WTC11 (cell line): ENCODE measurements at places on chromosomes 16 and 17. TPM values are rescaled to one million over a fixed set of nuclear protein-coding genes. Genes with fewer than 3 reads are reported as not detected.

Gene RECQL5
- 48.9 to 53.1 TPM (median 51.0 TPM) in 3 replicates for total RNA-seq

Gene NHLRC4
- total RNA-seq: 0.76 to 0.92 TPM (median 0.87 TPM) in 3 replicates

Gene SOX15
- total RNA-seq: 15.2 to 19.9 TPM (median 17.5 TPM) in 3 replicates

Gene CAMKK1
- 8.0 to 9.6 TPM (median 8.7 TPM) in 3 replicates for total RNA-seq

Gene EXOC3L1
- 4.0 to 4.9 TPM (median 4.8 TPM) in 3 replicates for total RNA-seq

Gene CA4
- total RNA-seq: 5.4 to 6.7 TPM (median 6.2 TPM) in 3 replicates

Gene ZNF594
- 9.5 to 11.6 TPM (median 10.1 TPM) in 3 replicates for total RNA-seq

Gene NUDT7
- total RNA-seq: 7.5 to 11.3 TPM (median 10.7 TPM) in 3 replicates

Gene BORCS6
- total RNA-seq: 5.0 to 5.6 TPM (median 5.1 TPM) in 3 replicates

DNA sequence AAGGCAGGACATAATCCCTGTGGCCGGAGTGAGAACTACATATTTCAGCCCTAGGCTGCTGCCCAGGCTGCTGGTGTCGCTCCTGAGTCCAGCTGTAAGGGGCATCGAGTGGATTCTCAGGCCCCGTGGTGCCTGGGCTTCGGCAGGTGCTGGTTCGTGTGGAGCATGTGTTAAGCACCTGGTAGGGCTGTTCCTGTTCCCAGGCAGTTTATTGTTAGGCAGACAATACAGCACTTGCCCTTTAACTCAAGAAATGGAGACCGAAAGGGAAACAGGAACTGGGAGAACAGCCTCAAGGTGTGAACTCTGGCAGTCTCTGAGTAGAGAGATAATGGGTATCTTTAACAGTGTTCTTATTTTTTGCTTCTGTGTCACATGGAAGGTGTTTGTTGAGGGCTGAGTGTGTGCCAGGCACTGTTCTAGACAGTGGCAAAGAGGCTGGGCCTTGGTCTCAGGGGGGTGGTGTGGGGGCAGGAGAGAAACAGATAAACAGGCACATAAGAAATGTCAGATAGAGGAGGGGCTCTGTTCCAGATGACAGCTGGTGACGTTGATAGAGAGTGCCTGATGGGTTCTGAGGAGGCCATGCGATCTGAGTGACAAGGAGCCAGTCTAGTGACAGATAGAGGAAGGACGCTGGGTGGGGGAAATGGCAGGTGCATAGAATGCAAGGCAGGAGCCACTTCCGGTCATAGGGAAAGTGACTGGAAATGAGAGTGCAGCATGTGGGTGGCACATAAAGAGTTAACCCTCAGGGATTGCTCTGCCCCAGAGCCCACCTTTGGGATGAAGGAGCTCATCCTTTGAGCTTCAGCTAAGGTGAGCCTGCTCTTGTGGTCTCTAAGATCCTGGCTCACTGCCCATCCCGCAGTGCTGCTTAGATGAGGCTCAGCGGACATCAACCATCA is 33.8 kb downstream of the EPN2 start:
- H3K4me3 ChIP-seq: no peak overlapping the region
- peaks cover 35% of the 10 kb centered on the region for H3K4me1 ChIP-seq

- H3K4me3 ChIP-seq: no peak overlapping the region
- no peak for DNase-seq
- peaks cover 4% of the 10 kb centered on the region; the same call in 1 of the 2 replicates for H3K36me3 ChIP-seq
- no peaks in the 10 kb centered on the region for H3K4me1 ChIP-seq
- peaks cover 5% of the 10 kb centered on the region for H3K27me3 ChIP-seq
- no peak overlapping the region for H3K27ac ChIP-seq
Measured at GRCh38 chr16:1060416-1061340, 11.9 kb upstream of the SSTR5 start.

- H3K27me3 ChIP-seq: no peaks in the 10 kb centered on the region
Measured at GRCh38 chr16:81061871-81062608, 15.0 kb downstream of the C16orf46 start.

DNA sequence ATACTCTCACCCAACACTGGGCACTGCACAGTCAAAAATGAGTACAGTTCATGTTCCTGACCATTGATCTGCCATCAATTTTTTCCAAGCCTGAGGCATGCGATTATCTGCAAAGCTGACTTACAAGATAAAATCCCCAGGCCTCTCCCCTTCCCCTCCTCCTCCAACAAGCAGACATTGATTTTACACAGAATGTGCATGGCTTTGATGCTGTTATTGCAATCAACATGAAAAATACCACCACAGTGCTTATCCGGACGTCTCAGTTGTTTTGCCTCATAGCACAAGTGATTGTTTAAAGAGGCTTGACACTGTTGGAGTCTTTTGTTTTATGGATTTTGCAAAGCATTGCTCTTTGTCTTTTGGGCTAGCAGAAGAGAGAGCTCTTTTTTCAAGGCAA is 163.8 kb downstream of the TOX3 start:
- peaks cover 16% of the 10 kb centered on the region for H3K4me1 ChIP-seq
- H3K4me3 ChIP-seq: no peak overlapping the region
- H3K27ac ChIP-seq: no peak overlapping the region
- no peak for DNase-seq

DNA sequence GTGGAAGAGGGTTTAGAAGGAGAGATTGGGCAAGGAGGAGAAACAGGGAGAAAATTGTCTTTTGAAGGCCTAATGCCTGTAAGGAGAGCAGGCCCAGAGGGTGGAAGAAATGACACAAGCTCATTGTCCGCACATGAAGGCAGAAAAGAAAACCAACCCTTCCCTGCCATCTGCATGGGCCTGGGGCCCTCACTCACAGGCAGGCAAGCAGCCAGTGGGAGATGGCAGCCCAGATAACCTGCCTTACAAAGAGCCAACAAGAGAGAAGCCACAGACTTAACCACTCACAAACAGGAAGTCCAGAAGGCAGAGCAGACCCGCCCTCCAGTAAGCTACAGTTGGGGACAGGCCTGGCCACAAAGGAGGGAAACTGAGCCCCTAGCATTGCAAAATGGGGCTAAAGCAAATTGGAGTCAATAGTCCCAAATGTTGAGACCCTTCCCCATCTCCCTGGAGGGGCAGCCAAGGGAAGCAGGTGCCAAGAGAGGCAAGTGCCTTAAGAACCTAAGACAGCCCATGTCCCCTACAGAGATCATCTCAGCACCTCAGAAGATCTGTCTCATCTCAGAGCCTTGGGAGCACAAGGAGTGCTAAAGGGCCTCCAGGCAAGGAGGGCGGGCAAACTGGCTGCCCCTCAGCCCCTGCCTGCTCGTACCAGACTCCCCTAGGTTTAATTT is 7.3 kb upstream of the TSPOAP1 start:
- H3K4me3 ChIP-seq: no peak overlapping the region
- H3K36me3 ChIP-seq: no peaks in the 10 kb centered on the region
- no peak for DNase-seq
- peaks cover 59% of the 10 kb centered on the region for H3K4me1 ChIP-seq

- H3K27ac ChIP-seq: peak overlapping the region; percentile 93
- no peaks in the 10 kb centered on the region for H3K27me3 ChIP-seq
- H3K4me3 ChIP-seq: peak overlapping the region; percentile 36
- peaks cover 83% of the 10 kb centered on the region for H3K4me1 ChIP-seq
- peaks cover 9% of the 10 kb centered on the region; the same call in 1 of the 2 replicates for H3K36me3 ChIP-seq
- no peak for DNase-seq
Measured at GRCh38 chr16:56282451-56282850, 91.2 kb downstream of the GNAO1 start.

GRCh38 chr17:72461757-72462156 is 340.9 kb downstream of the SOX9 start:
- H3K27ac ChIP-seq: no peak overlapping the region
- H3K27me3 ChIP-seq: no peaks in the 10 kb centered on the region; the same call in 1 of the 2 replicates
- DNase-seq: no peak
- peaks cover 15% of the 10 kb centered on the region for H3K4me1 ChIP-seq
- H3K4me3 ChIP-seq: no peak overlapping the region

GRCh38 chr16:4780235-4780634 is 7.9 kb downstream of the SEPTIN12 start:
- H3K4me3 ChIP-seq: no peak overlapping the region
- H3K36me3 ChIP-seq: no peaks in the 10 kb centered on the region
- peaks cover 4% of the 10 kb centered on the region; the same call in 1 of the 2 replicates for H3K4me1 ChIP-seq
- no peak for DNase-seq
- no peak overlapping the region for H3K27ac ChIP-seq

GRCh38 chr16:61471737-61472136 is 564.5 kb downstream of the CDH8 start:
- H3K27me3 ChIP-seq: no peaks in the 10 kb centered on the region
- no peaks in the 10 kb centered on the region for H3K36me3 ChIP-seq
- H3K4me1 ChIP-seq: no peaks in the 10 kb centered on the region
- H3K4me3 ChIP-seq: no peak overlapping the region
- DNase-seq: peak; percentile 22

DNA sequence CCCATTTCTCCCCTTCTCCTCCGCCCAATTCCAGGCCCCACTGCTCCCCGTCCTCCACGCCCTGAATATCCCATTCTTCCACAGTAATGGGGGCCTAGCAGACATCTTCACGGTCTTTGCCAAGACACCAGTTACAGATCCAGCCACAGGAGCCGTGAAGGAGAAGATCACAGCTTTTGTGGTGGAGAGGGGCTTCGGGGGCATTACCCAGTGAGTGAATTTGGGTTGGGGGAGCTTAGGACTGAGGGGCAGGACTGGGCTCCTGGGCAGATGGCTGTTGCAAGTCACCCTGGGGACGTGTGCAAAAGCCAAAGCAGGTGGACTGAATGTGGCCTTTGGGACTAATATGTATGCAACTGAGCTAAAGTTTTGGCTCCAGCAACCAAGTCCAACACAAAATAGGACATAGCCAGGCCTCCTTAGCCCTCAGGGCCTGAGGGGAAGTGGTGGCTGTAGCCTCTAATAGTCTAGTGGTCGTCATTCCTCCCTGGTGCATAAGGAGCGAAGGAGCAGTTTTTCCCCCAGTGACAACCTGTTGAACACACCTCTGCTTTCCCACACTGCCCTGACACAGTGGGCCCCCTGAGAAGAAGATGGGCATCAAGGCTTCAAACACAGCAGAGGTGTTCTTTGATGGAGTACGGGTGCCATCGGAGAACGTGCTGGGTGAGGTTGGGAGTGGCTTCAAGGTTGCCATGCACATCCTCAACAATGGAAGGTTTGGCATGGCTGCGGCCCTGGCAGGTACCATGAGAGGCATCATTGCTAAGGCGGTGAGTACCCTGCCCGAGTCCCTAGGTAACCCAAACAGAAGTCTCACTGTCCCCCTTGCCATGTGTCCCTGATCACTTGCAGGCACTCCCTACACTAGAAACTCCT is 2.6 kb downstream of the ACADVL start:
- no peak overlapping the region for H3K4me3 ChIP-seq
- peaks cover 4% of the 10 kb centered on the region; the same call in 1 of the 2 replicates for H3K27me3 ChIP-seq
- no peak for DNase-seq
- H3K27ac ChIP-seq: no peak overlapping the region
- peaks cover 31% of the 10 kb centered on the region for H3K4me1 ChIP-seq
- H3K36me3 ChIP-seq: peaks cover 18% of the 10 kb centered on the region

GRCh38 chr17:51830451-51830850 is 328.1 kb downstream of the CA10 start:
- no peak for DNase-seq
- no peak overlapping the region for H3K27ac ChIP-seq
- H3K4me1 ChIP-seq: no peaks in the 10 kb centered on the region
- H3K4me3 ChIP-seq: no peak overlapping the region

- H3K4me3 ChIP-seq: no peak overlapping the region
- H3K27ac ChIP-seq: peak overlapping the region; percentile 64; the same call in 1 of the 2 replicates
- 0 out of 2 replicates have a peak, but pooled peaks cover 8% of the 10 kb centered on the region for H3K4me1 ChIP-seq
- DNase-seq: peak; percentile 72
- H3K27me3 ChIP-seq: no peaks in the 10 kb centered on the region
- H3K36me3 ChIP-seq: no peaks in the 10 kb centered on the region
Measured at GRCh38 chr17:9928601-9929333, 23.7 kb upstream of the RCVRN start.

GRCh38 chr17:82551779-82552457 is 32.4 kb downstream of the FOXK2 start:
- H3K36me3 ChIP-seq: peaks cover 7% of the 10 kb centered on the region; the same call in 1 of the 2 replicates
- no peak overlapping the region for H3K4me3 ChIP-seq
- H3K27me3 ChIP-seq: no peaks in the 10 kb centered on the region

DNA sequence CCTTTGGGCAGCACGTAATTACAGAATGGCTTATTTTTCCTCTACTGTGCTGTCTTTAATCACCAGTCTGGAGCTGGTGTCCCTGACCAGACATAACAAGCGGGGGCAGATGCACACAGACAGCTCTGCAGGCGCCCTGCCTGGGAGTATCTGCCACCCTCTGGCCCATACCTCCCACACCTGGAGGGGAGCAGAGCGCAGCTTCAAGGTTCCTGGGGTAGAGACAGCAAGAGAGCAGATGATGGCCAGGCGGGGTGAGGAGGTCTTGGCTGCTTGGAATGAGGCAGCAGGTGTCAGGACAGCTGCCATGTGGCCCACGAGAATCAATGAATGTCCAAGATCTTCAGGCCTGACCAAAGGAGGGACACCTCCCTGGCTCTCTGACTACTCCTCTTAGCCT is 23.8 kb downstream of the TMEM94 start:
- H3K4me3 ChIP-seq: no peak overlapping the region
- no peaks in the 10 kb centered on the region for H3K36me3 ChIP-seq
- peaks cover 7% of the 10 kb centered on the region for H3K4me1 ChIP-seq
- no peak for DNase-seq
- H3K27ac ChIP-seq: no peak overlapping the region
